Effector memory CD4-positive, alpha-beta T cell (primary cell): ENCODE measurements at places on chromosomes 2 and 18.

GRCh38 chr18:23495723-23496440 lies 7.4 kb upstream of the RMC1 start:
- peaks cover 5% of the 10 kb centered on the region for H3K4me1 ChIP-seq
- no peaks in the 10 kb centered on the region for H3K36me3 ChIP-seq
- no peak overlapping the region for H3K4me3 ChIP-seq

- H3K4me3 ChIP-seq, result no peak overlapping the region
- no peak overlapping the region for H3K27ac ChIP-seq
- H3K27me3 ChIP-seq, result no peaks in the 10 kb centered on the region
These were observed 113.8 kb upstream of the HAAO start for GRCh38 chr2:42906111-42906556.

- no peaks in the 10 kb centered on the region for H3K27me3 ChIP-seq
- no peaks in the 10 kb centered on the region for H3K4me1 ChIP-seq
- no peak overlapping the region for H3K27ac ChIP-seq
- no peak overlapping the region for H3K4me3 ChIP-seq
- no peak for DNase-seq
These were observed 35.1 kb downstream of the EHD3 start for GRCh38 chr2:31269087-31269486.

DNA sequence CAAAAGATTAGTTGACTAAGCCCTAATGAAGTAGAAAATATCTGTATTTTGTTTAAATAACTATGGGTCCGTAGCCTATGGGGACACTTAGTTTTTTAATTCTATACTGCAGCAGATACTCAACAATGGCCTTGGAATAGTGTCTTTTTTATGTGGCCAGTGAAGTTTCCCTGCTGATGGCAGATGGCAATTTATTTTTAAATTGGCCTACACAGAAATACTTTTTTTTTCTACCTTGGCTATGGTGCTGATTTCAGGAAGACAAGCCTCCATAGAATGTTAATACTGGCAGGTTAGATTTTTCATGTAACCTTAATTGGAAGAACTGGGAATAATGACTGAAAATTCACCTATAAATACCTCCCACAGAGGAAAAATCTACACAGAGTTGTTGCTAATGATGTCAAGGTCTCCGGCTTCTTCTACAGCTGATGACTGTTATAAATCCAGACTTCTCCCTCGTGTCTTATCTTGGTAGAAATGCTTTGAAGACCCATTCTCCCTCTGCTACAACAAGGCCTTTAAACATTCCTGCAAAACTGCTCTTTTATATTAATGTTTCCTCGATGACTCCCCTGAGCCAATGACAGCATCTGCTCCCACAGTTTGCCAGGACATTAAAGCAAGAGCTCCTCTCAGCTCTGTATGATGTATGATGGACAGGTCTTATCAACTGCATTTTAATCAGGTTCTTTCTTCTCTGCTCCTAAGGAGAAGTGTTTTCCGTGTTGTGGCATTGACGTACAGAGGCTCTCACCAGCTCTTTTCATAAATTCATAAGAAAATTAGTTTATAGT lies 29.1 kb upstream of the FAM98A start:
- no peak overlapping the region for H3K27ac ChIP-seq
- H3K4me3 ChIP-seq, result no peak overlapping the region
- no peak for DNase-seq
- no peaks in the 10 kb centered on the region for H3K4me1 ChIP-seq
- no peaks in the 10 kb centered on the region for H3K27me3 ChIP-seq

DNA sequence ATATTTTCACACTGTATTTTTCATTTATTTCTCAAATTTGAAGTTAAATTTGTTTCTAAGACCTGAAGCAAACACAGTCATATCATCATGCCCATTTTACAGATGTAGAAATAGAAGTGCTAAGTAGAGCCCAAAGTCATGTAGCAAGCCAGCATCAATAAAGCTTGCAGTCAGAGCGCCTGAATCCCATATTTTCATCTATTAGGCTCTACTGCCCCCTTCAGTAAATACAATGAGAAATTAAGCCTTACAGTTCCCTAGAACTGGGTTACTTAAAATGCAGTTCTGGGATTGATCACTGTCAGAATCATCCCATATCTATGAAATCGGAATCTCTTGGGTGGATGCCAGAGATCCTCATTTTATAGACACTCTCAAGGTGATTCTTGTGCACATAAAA lies 419.9 kb downstream of the TGIF1 start:
- no peaks in the 10 kb centered on the region for H3K4me1 ChIP-seq
- no peak for DNase-seq
- no peak overlapping the region for H3K27ac ChIP-seq
- H3K27me3 ChIP-seq, result no peaks in the 10 kb centered on the region
- no peaks in the 10 kb centered on the region for H3K36me3 ChIP-seq

DNA sequence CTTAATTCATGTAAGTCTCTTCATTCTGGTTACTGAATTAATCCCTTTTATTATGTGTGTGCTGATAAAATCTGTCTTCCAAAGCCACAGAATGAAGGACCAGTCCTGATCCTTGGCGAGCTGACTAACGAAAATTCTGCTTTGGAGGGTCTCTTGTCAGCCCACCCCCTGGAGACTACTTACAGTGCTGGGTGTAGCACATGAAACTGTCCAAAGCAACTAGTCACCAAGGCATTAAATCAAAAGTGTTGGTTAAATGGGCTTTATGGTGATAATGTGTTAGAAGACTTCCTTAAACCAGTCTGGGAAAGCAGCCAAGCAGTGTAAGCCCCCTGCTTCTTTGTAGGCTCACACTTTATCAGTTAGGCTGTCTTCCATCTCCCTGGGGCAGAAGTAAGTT lies 420.2 kb downstream of the SUCLG1 start:
- H3K4me3 ChIP-seq, result no peak overlapping the region
- no peaks in the 10 kb centered on the region for H3K36me3 ChIP-seq
- DNase-seq, result no peak
- no peaks in the 10 kb centered on the region for H3K4me1 ChIP-seq

GRCh38 chr2:85222792-85223191 lies 89.6 kb downstream of the TCF7L1 start:
- no peaks in the 10 kb centered on the region for H3K36me3 ChIP-seq
- H3K27me3 ChIP-seq, result no peaks in the 10 kb centered on the region
- no peaks in the 10 kb centered on the region for H3K4me1 ChIP-seq
- no peak for DNase-seq

GRCh38 chr2:48902521-48902920 lies 147.0 kb upstream of the LHCGR start:
- H3K36me3 ChIP-seq, result no peaks in the 10 kb centered on the region
- no peak overlapping the region for H3K27ac ChIP-seq
- DNase-seq, result no peak
- no peaks in the 10 kb centered on the region for H3K27me3 ChIP-seq
- no peak overlapping the region for H3K4me3 ChIP-seq
- no peaks in the 10 kb centered on the region for H3K4me1 ChIP-seq

DNA sequence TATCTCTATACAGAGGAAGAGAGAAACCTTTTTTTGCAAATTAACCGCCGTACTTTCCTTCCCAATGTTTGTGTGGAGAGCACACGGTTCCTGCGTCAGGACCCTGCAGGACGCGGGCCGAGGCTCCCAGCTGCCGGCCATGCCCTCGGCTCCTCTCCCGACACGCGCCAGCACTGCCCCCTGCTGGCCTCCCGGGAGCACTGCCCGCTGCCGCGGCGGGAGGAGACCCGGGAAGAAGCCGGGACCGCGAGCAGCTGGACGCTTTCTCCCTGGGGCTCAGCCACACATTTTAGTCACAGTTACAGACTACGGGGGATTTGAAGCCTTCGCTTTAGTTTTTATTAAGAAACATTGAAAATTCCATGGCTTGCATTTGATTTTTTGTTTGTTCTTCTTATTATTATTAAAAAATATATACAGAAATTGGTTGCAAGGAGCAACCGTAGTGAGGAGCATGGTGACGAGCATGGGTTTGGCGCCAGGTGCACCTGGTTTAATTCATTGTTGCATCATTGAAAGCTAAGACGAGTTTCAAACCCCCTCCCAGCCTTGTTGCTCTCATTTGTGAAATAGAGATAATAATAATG lies 401.2 kb downstream of the GALR1 start:
- no peaks in the 10 kb centered on the region for H3K4me1 ChIP-seq
- peak; percentile 24 for DNase-seq
- no peaks in the 10 kb centered on the region for H3K27me3 ChIP-seq
- H3K4me3 ChIP-seq, result no peak overlapping the region
- no peaks in the 10 kb centered on the region for H3K36me3 ChIP-seq
- H3K27ac ChIP-seq, result no peak overlapping the region

DNA sequence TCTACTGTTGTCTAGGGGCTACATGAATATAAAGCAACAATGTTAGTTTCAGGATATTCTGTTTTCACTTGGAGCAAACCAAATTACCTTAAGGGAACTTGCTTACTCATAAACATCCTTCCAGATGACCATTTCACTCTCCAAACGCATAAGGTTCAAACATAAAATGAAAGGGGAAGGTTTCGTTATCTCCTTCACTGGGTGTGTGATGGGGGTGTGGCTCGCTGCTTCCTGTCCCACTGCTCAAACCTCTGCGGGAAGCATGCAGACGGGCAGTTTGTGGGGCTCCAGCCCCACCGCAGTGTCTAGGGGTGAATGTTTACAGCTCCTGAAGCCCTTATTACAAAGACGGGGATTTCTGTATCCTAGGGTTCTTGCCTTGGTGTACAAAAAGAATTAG lies 1310.9 kb upstream of the TMEFF2 start:
- no peaks in the 10 kb centered on the region for H3K27me3 ChIP-seq
- DNase-seq, result no peak
- H3K36me3 ChIP-seq, result no peaks in the 10 kb centered on the region
- no peak overlapping the region for H3K4me3 ChIP-seq
- H3K27ac ChIP-seq, result no peak overlapping the region

- no peak for DNase-seq
- no peak overlapping the region for H3K27ac ChIP-seq
- H3K4me3 ChIP-seq, result no peak overlapping the region
- no peaks in the 10 kb centered on the region for H3K27me3 ChIP-seq
These were observed 100.6 kb downstream of the BABAM2 start for GRCh38 chr2:27991146-27991545.

DNA sequence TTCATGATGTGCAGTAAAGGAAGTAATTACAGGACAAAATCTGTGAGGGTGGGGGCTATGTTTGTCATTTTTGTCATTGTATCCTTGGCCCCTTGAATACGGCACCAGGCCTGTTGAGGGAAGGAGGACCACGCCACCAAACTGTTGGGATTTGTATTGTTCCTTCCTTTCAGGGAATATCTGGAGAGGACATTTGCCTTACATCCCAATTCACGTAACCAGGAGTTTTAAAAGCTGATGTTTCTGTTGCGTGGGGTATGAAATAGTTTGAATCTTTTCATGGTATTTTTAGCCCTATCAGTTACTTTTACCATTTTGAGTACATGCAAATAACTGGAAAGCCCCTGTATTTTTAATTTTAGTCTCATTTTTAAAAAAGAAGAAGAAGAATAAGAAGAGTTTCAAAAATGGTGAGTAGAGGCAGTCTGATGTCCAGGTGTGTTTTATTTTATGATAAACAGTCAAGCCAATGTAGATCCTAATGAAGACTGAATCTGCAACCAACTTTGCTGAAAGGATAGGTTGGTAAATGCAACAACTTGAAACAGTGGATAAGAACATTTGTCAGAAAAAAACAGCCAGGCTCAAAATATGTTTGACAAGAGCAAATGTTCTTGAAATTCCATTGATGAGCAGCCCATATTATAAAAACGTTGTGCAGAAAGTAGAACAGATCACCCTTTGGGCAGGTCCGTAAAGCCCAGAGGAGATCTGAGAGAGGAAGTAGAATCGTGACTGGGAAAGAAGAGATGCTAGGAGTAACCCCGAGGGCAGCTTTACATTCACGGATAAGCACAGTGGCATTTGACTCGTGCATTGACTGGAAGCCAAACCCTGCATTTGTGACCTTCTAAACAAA lies 54.5 kb downstream of the RASGRP3 start:
- no peaks in the 10 kb centered on the region for H3K27me3 ChIP-seq
- no peaks in the 10 kb centered on the region for H3K36me3 ChIP-seq
- H3K4me3 ChIP-seq, result no peak overlapping the region
- H3K27ac ChIP-seq, result no peak overlapping the region

- no peak overlapping the region for H3K4me3 ChIP-seq
- H3K27ac ChIP-seq, result no peak overlapping the region
- no peaks in the 10 kb centered on the region for H3K27me3 ChIP-seq
- DNase-seq, result no peak
- H3K4me1 ChIP-seq, result no peaks in the 10 kb centered on the region
- no peaks in the 10 kb centered on the region for H3K36me3 ChIP-seq
These were observed 166.9 kb downstream of the ARHGAP15 start for GRCh38 chr2:143296089-143296488.

DNA sequence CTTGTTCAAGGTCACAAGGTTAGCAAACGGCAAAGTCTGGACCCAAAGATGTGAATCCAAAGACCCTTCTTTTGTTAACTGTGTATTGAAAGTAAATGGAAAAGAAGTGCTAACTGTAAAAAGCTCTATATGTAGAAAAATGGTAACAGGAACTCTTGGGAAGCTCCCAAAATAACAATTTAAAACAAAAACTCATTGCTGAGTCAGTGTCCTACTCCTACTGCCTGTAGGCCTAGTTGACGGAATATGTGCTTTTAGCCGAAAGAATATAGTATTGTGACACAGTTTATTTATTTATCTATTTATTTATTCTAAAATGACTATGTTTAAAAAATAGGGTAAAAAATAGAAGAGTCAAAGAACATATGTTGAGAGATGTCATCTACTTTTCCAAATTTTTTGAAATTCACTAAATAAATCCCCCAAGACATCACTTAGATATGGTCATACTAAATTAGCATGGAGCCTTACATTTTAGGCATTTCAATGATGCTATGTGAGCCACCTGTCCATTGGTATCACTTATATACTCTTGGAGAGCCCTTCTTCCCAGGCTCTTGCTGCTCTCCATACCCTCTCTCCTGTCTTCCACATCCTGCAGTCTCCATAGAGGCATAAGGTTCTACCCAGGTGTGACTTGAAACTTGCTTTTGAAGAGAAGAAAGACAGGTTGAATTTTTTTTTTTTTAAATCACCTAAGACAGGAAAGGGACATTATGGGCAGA lies 13.7 kb downstream of the COL5A2 start:
- H3K36me3 ChIP-seq, result no peaks in the 10 kb centered on the region
- no peaks in the 10 kb centered on the region for H3K4me1 ChIP-seq
- no peaks in the 10 kb centered on the region for H3K27me3 ChIP-seq
- no peak overlapping the region for H3K27ac ChIP-seq

DNA sequence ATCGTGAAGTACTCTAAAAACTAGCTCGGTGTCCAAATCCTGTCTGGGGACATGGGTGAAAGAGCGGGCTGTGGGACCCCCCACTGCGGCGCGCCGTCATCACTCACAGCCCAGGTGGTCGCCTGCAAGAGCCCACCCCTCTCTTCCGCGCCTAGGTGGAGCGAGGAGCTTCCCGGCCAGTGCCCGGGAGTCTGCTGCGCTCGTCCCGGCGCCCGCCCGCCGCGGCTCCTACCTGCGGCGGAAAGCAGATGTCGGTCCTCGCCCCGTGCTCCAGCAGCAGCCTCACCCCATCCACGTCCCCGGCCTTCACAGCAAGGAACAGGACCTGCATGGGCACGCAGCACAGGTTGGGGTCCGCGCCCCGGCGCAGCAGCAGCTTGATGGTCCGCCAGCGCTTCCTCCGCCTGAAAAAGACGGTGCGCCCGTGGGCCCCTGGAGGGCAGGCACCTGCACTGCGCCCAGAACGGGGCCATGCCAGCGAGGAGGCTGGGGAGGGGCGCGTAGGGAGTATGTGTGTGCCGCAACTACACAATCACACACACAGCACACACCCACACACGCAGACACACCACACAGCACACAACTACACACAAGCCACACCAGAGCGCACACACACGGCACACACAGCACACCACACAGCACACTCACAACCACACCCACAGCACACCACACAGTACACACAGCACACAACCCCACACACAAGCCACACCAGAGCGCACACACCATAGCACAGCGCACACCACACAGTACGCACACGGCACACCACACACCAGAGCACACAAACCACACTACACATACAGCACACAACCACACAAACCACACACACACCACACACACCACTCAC lies 37.4 kb downstream of the ANKMY1 start:
- H3K4me3 ChIP-seq, result no peak overlapping the region
- no peaks in the 10 kb centered on the region for H3K27me3 ChIP-seq
